ENCODE measurements at places on chromosomes 2 and 18.

DNA sequence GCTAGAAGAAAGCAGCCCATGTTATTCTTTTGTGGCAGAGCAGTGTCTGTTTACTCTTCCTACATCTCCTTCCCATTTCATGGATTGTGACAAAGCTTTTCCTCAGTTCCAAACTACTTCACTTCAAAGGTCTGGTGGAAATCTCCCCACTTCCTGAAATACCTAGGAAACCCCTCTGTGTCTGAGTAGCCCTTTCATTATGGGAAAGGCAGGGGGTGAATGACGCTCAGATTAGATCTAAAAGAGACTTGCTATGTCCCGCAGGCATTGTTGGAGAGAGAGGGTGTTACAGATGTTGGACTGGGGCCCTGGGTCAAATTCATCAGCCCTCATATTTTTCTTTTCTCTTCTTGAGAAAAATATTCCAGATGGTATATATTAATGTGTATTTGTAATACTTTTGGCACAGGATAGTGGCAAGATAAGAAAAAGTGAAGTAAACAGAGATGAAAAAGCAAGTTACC is 675.0 kb downstream of the IRS1 start:
- DNase-seq, result no peak

- DNase-seq, result no peak
Observed at GRCh38 chr2:127675331-127676261, at the start of gene LIMS2. Gene LIMS2, minus strand, starts transcription at chr2:127675530. Its CDS starts 506 bp downstream, at chr2:127675024.

DNA sequence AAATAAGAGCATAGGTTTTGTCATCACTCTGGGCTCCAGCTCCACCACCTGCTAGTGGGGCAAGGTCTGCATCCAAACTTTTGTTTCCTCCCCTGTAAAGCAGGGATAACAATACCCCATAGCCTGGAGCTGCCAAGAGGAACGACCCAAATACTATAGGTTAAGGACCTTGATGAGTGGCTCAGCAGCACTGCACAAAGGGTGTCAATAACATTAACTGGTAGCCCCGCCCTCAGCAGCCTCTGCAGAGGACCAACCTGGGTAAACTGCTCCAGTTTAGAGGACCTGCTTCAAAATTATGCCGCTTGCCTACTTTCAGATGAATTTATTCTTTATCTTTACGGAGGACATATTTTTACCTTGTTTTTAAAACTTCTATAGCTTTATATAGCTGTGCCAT is 65.8 kb upstream of the RIOK3 start:
- DNase-seq, result no peak

DNA sequence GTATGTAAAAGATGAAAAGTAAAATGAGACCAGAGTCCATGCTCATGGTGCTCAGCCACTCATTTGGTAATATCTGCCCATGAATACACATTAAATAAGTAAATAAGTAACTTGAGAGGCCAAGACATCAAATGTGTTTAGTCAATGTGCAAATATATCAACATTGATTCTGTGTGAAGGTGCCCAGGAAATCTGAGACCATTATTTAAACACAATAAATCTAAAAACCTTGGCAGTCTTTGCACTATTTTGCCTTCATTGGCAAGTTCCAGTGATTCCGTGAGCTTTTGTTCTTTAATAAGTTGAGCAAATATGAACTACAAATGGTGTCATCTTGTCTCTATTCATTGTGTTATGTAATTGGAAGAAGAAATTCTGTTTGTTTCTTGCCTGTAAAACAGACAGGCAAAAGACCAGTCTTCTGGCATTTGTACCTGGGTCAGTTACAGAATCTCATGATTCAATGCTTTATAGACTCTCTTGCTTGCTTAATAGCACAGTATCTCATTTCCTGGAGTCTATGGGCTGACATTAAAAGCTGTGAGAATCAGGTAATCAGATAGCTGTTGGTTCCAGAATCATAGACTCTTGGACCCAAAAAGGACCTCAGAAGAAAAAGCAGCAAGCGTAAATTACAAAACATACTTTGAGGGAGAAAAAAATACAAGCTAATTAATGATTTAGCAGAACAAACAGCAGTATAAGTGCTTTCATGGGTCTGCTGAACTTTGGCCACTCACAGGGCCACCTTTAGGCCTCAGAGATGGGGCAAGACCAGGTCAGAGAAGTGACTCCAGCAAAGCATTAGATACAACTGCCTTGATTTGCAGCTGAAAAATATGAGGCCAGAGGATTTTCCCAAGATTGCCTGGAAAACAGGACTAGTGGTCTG is 20.0 kb upstream of the SERPINB3 start:
- DNase-seq, result no peak

DNA sequence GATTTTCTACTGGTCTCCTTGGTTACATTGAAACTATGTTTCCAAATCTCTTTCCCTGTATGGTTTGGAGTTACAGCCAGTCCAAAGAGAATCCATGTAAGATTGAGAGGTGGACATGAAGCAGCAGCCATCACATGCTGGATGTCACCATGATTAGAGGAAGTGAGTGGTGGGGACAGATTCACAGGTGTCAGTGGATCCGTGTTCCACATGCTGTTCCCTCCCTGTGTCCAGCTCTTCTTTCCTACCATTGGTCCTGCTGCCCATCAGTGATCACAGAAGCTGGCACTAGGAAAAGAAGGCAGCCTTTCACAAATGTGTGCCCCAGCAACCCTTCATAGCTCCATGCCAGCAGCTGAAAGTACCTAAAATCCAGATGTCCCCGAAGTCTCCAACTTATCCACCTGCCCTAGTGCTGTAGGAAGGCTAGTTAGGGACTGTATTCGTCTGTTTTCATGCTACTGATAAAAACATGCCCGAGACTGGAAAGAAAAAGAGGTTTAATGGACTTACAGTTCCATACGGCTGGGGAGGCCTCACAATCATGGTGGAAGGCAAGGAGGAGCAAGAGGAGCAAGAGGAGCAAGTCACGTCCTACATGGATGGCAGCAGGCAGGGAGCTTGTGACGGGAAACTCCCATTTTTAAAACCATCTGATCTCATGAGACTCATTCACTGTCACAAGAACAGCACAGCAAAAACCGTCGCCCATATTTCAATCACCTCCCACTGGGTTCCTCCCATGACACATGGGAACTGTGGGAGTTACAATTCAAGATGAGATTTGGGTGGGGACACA is 207.5 kb downstream of the INSIG2 start:
- no peak for DNase-seq

- DNase-seq, result no peak
Observed at GRCh38 chr2:55063713-55064323, 13.6 kb upstream of the RTN4 start.

DNA sequence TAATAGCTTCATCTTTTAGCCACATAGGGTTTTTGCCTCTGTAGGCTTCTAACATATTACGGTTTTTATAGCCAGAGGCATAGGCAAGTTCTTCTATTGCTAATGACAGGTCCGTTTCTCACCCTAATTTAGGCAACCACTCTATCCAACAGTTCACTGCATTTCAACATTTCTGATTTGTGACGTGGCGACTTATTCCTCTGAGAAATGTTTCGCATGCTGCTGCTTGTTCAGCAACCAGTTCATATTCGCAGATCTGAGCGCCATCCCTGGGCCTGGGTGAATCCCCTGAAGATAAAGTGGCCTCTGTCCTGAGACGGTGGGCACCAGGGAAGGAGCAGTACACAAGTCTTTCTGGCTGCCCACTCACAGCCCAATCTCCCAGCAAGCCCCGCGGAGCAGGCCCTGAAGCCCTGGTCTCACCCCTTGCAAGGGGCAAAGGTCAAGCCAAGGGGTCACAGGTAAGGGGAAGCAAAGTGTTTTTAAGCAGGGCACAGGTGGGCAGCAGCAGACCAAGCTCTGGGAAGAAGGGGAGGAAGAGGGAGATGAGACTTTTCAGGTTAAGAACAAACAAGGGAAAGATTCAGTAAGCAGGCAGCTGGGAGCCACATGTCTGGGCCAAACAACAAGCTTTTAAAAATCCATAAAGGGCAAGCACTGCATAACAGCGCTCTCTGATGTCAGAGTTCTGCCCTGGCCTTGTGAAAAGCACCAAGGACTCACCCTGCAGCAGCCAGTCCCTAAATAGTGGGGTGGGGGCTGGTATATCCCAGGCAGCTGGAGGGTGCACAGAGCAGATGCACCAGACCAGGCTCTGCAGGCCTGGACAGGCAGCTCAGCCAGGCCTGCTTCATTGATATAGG is 10.8 kb upstream of the COX7A2L start:
- DNase-seq, result no peak

DNA sequence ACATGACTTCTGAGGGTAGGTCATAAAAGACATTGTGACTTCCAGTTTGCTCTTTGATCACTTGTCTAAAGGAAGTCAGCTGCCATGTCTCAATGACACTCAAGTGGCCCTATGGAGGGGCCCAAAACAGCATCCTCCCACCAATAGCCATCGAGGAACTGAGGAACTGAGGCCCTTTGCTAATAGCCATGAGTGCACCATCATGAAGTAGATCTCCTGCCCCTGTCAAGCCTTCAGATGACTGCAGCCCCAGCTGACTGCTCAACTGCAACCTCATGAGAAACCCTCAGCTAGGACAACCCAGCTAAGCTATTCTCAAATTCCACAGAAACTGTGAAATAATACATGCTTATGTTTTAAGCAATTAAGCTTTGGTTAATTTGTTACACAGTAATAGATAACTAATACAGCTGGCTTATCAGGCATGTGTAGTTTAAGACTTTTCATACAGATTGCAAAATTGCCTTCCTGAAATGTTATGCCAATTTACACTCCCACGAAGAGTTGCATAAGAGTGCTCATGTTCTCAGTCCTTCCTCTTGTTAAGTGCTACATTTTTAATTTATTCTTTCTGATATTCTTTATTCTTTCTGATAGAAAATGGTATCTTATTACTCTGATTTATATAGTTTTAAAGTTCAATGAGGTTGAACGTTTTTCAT is 105.6 kb upstream of the NDUFV2 start:
- DNase-seq, result no peak

DNA sequence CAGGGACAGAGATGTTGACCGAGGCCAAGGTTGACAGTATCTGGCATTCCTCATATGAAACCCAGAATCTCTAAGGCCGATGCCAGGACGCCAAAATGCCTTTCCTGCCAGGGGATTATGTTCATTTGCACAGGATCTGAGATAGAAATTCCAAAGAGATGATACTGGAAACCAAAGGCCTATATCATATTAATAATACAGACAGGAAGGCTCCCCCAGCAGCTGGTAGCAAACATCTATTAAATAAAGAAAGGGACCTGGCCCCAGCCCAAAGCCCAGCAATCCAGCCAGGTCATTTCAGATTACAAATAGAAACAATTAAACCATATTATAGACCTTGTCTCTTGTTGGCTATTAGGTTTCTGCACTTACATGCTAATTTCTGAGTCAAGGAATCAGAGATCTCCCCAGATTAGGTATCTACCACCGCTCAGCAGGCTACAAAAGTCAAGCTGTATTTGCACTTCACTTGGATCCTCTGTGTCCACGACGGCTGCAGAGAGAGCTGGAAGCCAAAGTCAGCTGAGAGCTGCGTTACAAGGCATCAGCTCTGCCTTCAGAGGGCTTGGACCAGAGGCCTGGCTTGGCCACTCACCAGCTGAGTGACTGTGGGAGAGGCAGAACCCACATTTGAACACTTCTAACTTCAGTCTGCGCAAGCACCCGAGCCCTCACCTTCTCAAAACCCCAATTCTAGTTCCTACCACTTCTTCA is 269.3 kb upstream of the SIX2 start:
- no peak for DNase-seq

- no peak for DNase-seq
Observed at GRCh38 chr18:62596145-62597005, 73.5 kb downstream of the ZCCHC2 start.

DNA sequence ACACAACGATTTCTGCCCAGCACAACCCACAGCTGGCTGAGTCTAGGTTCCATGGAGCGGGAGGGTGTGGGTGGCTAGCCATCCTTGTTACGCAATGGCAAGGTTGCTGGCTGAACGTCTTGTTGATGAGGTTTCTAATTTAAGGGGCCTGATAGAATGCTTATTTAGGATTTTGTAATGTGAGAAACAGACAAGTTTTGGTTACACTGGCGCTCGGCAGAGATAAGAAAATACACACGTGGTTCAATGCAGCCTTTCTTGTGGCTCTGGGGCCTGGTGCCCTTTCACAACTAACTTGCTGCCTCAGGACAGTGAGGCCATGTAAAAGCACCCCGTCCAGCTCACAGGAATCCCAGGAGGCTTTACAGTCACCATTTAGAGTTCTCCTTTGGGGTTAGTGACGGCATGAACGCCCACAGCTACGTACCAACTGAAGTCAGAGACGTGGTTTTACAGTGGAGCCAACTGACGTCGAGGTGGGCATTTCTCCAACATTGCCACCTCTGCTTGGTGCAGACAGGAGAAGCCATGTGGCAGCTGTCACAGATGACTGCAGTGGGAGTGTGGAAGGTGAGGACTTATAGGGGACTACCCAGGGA is 29.7 kb upstream of the PIEZO2 start:
- no peak for DNase-seq

DNA sequence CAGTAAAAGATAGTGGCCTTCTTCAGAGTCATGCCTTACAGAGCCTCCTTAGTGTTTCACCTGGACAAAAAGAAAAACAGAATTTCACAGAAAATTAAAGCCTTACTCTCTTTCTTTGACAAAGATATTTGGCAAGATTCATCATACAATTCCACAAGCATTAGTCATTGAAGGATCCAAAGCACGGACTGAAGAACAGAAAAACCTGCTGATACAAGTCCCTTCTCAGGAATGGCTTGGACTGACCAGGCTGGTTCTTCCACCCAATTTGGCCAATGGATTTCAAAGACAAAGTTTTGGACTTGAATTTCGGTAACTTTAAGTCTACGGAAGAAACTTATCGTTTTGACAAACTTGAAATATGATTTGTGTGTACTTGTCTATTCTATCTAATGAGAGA is 39.1 kb upstream of the GALNT3 start:
- DNase-seq, result no peak

DNA sequence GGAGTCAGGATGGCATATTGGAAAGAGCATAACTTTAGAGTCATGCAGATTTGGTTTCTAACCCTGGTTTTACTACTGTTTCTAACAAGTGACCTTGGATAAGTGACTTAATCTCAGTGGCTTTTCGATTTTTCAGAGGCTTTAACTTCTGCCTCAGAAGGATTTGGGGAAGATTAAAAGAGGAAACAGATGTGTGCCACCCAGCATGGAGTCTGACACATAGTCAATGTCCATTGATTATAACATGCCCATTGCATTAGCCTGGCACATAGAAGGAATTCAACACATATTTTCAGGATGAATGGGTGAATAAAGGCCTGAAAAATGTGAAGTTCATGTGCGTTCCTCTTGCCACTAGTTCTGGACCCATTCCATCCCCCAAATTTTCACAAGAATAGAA is 438.2 kb downstream of the EPHA4 start:
- DNase-seq, result no peak

DNA sequence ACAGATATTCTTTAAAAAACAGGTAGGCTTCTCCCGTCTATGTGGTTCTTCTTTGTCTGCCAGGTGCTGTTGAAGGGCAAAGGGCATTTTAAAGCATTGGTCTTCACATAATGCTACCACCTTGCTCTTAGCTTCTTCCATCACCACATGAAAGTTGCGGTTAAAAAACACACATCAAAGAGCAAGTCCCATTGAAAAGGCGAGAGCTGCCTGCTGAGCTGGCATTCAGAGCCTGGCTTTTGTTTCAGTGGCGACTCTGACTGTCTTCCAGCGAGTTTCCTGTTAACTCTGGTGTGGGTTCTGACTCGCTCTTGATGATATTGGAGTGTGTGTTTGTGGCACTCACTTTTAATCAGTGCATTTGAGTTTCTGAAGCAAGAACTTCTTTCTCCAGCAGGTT is 624.9 kb upstream of the FANCL start:
- DNase-seq, result peak; percentile 15

GRCh38 chr2:218748741-218749441 is 33.1 kb upstream of the CYP27A1 start:
- no peak for DNase-seq

GRCh38 chr2:42124011-42124785 is 45.0 kb upstream of the EML4 start:
- peak; percentile 84 for DNase-seq
